ENCODE measurements at places on chromosomes 3 and 15.

DNA sequence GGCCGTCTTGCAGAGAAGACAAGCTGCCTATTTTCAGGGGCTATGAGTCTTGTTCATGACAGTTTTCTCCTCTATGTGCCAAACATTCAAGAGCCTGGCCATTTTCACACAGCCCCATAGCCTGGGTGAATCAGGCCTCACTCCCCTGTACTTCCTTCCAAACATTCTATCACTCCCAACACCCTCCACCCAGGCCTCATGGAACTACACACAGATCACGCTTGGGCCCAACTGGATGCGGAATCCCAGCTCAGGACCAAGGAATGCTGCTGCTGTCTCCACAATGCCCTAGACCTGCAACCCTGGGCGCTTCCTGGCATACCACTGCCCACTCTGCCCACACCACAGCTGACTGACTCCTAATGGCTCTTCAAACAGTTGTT is 39.4 kb upstream of the PCSK6 start:
- DNase-seq, result no peak

DNA sequence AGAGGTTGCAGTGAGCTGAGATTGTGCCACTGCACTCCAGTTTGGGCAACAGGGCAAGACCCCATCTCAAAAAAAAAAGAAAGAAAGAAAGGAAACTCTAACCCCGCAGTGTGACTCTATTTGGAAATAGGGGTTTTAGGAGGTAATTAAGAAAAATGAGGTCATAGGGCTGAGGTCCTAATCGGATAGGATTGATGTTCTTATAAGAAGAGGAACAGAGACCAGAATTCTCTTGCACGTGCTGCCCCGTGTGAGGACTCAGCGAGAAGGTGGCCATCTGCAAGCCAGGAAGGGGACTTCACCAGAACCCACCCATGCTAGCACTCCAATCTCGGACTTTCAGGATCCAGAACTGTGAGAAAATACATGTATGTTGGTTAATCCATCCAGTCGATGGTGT is 25.8 kb downstream of the KLHL6 start:
- no peak for DNase-seq

- DNase-seq, result no peak
Measured at GRCh38 chr3:11706604-11707003, 62.9 kb upstream of the VGLL4 start.

- DNase-seq, result no peak
Measured at GRCh38 chr3:14423197-14423743, 20.9 kb downstream of the SLC6A6 start.

DNA sequence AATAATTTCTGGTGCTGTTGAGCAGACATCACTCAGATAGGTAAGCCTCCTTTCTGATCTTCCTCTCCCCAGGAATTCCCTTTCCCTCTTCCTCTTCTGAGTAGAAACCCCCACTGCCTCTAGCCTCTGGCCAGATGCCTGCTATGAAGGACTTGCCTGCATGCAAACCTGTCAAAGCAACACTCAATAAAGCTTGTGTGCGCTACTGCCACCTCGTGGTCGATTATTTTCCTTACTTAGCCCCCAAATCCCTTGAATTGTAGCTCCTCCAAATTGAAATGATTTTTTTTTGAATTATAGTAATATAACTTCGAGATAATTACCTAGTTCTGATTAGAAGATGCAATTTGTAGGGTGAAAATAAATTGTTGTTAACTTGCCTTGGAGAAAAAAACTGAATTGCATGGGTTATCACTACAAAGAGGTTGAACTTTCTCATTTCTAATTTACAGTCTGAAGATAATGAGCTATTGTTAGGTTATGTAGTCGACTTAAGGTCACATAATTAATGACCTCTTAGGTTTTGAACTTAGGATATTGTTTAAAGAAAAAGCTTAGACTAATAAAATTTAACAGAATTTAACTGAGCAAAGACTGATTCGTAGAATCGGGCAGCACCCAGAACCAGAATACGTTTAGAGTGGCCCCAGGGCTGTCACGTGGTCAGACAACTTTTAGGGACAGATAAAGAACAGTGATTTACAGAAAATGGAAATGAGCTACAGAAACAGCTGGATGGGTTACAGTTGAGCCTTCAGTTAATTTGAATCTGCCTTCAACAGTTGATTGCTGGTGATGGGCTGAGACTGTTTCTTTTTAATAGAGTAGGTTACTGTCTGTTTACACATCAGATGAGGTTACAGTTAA is 269.3 kb downstream of the ARPP21 start:
- peak; percentile 69 for DNase-seq

- no peak for DNase-seq
Measured at GRCh38 chr3:12363397-12364195, 74.7 kb downstream of the PPARG start.

- DNase-seq, result no peak
Measured at GRCh38 chr3:190183121-190183520, 62.4 kb upstream of the P3H2 start.

DNA sequence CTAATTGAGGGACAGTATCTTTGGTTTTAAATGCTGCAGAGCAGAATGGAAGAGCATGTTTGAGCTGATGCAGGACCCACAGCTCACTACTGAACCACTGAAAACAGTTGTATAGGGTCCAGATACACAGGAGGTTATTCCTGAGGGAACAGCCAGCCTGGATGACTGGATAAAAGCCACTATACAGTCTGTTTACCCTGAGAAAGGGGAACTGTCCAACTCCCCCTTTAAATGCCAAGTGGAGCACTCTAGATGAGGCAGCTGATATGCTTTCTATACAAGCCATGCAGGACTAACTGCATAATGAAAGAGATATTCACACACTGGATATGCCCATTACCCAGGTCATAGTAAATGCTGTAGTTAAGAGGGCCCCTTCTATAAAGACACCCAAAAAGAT is 138.6 kb downstream of the IMPG2 start:
- DNase-seq, result no peak

DNA sequence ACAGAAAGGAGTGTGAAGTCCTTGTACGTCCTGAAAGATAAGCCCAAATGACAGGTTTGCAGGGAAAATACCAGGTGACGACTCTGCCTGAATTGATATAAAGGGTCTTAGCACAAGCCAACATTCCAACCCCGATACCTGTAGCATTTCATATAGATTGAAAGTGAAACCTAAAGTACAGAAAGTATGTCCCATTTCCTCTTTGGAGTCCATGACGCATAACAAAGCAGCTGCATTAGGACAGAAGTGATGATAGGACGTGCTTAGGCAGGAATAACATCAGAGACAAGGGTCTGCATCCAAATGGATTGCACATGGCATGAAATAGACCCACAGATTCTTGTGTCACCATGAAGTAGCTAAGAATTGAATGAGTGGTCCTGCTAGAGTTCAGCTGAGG is 187.0 kb upstream of the ROBO1 start:
- no peak for DNase-seq

GRCh38 chr3:73188707-73189106 is 127.2 kb downstream of the EBLN2 start:
- DNase-seq, result no peak

DNA sequence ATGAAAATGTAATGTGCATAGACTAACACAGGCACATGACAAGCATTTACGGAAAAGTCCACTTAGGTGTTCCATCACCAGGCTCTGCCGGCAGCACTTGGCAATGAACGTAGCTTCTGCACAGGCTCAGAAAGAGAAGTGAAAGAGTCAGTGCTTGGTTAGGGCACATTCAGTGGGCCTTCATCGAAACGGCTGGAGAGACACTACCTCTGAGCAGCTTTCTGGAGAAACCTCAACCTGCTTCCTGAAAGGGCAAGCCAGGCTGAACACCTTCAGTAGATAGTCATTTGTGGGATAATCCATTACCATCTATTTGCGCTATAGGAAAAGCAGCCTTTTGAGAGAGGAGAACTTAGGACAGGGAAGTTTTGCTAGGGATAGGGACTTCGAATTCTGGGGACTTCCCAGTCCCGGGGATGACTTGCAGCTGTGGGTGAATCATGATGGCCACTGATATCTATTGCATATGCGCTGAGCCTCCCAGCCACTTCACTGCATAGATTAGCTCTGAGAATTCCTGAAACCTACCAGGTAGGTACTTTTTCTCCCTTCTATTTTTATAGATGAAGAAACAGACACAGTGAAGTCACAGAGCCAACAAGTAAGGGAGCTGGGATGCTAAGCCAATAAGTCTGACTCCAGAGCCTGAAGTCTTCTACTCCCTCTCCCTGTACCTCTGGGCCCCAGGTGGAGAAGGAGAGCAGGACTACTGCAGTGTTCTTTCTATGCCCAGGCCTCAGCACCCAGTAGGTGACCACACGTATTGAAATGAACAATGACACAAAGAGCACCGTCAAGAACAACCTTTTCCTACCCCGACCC is 4.2 kb upstream of the SH2D7 start:
- DNase-seq, result no peak

GRCh38 chr3:8597219-8597853 is 47.3 kb downstream of the SSUH2 start:
- DNase-seq, result peak; percentile 54

Data from umbilical cord (tissue), 2 donors.